ENCODE measurements at places on chromosomes 1 and 21.

- DNase-seq, result no peak
Measured at GRCh38 chr1:214067853-214068703, 80.3 kb downstream of the PROX1 start.

DNA sequence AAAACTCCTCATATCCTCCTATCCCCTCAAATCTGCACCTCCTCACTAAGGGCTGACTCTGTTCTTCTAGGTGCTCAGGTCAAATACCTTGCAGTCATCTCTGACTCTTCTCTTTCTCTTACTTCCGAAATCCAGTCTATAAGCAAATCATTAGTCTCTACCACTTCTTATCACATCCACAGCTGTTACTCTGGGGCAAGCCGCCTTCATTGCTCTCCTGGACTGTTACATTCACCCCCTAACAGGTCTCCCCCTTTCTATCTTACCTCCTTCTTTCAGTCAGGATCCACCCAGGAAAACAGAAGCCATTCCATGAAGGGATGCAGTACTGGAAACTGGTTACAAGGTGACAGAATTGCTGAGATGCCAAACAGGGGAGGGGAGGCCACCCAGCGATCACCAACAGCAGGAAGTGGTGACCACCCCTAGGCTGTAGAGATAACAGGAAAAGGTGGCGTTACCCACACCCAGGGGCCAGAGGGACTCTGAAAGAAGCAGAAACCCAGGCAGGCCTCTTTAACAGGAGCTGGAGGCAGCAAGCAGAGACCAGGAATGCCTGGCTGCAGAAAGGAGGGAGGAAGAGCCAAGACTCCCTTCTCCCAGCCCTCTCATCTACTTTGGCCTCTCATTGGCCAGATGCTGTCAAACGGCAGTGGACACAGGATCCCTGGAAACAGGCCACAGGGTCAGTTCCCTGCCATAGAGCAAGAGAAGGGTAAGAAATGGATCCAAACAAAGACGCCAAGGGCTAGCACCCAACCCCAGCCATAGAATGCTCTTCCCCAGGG is 55.5 kb upstream of the FOXO6 start:
- DNase-seq, result no peak

GRCh38 chr1:217660353-217661062 is 29.4 kb downstream of the SPATA17 start:
- no peak for DNase-seq

DNA sequence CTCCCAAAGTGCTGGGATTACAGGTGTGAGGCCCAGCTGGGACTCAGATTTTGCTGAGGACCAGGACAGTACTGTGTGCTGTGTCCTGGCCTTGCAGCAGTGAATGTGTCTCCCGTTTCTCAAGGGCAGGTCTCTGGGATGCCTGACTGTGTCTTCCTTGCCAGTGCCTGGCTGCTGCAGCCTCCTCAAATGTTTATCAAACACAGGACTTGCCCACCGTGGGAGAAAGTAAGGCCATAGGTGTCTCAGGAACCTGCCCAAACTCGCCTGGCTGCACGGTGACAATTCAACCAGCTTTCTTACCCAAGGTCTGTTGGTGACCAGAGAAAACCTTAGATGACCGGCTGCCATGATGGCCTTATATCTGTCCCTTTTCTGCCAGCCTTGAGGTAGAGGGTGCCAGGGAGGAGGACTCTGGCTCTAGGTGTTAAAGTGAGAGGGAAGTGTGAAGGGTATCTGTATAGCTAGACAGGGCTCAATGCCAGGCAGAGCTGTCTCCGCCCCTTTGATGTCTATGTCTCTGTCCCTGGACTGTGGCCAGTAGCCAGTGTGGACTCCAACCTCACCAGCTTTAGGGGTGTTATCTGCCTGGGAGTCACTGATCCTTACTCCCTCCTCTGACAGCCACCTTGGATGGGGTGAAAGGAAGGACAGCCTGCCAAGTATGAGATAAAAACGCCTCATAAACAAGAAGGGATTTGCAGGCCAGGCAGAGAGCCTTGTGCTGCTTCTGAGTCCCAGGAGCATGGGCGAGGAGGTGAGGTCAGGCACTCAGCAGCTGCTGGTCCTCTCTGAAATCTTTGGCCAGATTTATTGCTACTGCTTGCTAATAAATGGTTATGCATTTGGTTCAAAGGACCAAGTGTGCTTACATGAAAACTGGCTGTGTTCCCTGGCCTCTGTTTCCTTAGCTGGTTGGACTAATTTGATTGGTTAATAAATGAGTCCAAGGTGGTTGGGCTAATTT is 22.3 kb downstream of the IL6R start:
- DNase-seq, result peak; percentile 36

- peak; percentile 41 for DNase-seq
Measured at GRCh38 chr1:208235982-208236761, 8.0 kb downstream of the PLXNA2 start.

DNA sequence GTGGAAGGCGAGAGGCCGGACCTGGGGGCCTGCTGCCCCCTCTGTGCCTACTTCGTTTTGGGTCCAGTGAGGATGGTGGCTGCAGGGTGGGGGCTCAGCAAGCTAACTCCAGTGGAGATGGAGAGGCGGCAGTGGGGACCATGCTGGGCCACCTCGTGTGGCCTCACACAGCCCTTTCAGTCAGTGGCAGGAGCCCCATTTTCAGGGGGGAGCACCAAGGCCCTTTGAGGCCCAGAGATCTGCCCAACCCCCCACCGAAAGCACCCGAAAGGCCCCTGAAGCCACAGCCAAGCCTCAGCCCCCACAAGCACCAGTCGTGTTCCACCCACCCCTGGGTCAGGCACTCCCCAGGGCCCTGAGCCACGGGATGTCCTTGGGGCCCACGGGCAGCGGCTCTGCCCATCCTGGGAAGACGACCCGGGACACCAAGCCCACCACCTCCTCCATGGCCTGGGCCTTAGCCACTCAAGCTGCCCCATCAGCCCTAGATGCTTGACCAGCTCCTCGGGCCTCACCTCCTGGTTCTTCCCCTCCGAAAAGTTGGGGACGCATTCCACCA is 345 bp downstream of the FTCD start:
- DNase-seq, result no peak

DNA sequence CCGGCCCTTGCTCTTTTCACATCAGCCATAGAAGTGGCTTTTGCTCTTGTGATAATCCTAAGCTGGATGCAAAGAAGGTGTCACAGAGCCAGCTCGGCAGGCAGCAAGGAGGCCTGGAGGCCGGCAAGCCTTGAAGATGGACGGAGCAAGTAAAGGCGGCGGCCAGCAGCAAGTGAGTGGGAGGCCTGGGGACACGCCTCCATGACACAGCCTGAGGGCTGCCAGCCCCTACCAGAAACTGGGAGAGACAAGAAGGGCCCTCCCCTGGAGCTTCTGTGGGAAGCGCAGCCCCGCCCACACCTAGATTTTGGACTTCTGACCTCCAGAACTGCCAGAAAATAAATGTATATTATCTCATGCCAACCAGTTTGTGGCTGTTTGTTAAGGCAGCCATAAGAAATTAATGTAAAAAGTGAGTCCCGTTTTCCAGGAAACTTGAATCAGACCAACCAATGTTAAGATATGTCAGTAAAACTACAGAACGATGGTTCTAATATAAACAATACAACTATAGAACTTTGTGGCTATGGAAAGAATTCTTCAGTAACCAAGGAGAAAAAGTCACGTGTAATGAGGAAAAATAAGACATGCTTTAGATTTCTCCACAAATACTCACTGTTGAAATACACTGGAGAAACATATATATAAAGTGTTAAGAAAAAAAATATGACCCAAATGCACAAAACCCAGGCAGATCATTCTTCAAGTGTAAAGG is 49.9 kb downstream of the BACE2 start:
- no peak for DNase-seq

DNA sequence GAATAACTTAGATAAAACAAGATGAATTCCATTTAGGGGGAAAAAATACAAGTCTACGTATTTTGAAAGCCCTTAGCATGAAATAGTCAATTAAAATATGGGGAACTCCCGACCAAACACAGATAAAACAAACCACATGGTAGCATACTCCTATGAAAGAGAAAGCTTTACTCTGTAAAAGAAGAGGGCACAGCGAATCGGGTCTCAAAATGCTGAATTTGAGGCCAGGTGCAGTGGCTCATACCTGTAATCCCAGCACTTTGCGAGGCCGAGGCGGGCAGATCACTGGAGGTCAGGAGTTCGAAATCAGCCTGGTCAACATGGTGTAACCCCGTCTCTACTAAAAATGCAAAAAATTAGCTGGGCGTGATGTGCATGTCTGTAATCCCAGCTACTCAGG is 116.9 kb upstream of the TIAM1 start:
- no peak for DNase-seq

DNA sequence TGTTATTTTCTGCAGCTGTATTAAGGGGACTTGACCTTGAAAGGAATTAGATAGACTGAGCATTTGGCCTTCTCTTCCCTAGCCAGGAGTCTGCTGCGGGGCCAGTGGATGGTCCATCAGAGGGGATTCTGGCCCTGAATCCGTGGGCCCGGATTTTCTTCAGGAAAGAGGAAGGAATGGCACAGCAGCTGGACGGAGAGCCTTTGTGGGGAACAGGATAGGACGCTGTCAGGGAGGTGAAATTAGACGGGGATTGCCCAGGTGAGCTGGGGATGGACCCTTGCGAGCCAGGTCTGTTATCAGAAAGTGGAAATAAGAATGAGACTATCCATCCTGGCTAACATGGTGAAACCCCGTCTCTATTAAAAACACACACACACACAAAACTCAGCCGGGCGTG is 1.7 kb upstream of the C2CD2 start:
- no peak for DNase-seq

GRCh38 chr1:117689997-117690625 is 84.3 kb downstream of the TENT5C start:
- no peak for DNase-seq

DNA sequence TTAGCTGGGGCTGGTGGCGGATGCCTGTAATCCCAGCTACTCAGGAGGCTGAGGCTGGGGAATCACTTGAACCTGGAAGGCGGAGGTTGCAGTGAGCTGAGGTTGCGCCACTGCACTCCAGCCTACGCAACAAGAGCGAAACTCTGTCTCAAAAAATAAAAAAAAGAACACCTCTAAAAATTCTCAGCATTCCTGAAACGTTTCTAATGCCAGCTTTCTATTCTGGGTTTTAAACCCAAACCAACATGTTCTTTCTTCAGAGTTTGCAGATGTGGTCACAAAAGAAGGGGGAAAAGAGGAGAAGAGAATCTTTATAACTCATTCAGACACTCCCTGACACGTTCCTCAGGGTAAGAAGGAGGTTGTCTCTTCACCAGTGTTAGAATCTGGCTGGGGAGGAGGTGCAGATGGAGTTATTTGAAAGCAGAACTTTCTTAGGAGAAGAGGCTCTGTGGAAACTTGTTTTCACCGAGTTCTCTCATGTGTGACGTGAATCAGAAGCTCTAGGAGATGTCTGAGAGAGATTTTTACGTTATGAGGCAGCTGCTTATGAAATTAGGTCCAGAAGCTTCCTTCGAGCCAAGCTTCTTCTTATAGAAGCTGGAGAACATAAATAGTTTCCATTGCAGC is 17.8 kb upstream of the CNR2 start:
- DNase-seq, result no peak

GRCh38 chr1:28716336-28716735 is 20.4 kb upstream of the YTHDF2 start:
- no peak for DNase-seq

- DNase-seq, result no peak
Measured at GRCh38 chr1:23475134-23475628, 8.8 kb downstream of the ASAP3 start.

GRCh38 chr1:200035397-200035955 is 8.0 kb downstream of the NR5A2 start:
- peak; percentile 47 for DNase-seq

DNA sequence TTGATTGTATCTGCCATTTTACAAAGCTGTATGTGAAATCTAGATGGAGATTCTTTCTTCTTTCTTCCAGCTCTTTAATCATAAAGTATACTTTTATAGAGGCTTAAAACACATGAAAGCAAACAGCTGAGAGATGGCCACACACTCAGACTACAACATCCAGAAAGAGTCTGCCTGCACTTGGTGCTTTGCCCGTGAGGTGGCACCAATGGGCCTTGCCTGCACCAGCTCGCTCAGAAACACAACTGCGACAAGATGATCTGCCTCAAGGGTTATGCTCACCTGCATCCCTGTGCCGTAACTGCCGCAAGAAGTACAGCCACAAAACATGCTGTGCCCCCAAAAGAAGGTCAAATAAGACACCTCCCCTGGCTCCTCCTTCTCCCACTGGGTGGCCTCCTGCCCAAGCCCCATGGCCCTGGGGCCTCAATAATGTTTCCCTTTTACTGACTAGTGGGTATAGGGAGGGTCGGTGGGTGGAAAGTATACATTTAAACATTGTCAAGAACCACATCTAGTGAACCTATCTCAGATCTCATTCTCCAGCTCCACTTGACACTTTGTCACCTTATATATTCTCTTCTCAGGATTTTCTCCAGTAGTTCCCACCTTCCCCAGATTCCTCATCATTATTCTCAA is 66.7 kb upstream of the ANGPTL3 start:
- DNase-seq, result no peak

All from right kidney (tissue), 9 donors.